Fibroblast of skin of right biceps (primary cell): ENCODE measurements at places on chromosomes 13 and 19.

DNA sequence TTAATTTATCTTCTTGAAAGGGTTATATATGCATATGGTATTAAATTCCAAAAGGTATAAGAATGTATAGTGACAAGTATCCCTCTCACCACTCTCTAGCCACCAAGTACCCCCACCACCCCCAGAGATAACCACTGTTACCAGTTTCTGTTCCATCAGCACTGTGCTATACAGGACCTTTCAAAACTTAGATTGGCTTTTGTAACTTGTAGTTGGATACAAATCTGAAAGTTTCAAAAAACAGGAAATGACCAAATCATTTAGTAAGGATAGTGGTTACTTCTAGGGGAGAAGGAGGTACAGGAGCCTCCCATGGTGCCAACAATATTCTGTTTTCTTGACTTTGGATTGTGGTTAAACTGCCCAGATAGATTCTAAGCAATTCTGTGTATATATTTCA lies 56.7 kb downstream of the AKAP11 start:
- no peak for DNase-seq

GRCh38 chr13:33376212-33376611 lies 90.7 kb upstream of the STARD13 start:
- no peak for DNase-seq

DNA sequence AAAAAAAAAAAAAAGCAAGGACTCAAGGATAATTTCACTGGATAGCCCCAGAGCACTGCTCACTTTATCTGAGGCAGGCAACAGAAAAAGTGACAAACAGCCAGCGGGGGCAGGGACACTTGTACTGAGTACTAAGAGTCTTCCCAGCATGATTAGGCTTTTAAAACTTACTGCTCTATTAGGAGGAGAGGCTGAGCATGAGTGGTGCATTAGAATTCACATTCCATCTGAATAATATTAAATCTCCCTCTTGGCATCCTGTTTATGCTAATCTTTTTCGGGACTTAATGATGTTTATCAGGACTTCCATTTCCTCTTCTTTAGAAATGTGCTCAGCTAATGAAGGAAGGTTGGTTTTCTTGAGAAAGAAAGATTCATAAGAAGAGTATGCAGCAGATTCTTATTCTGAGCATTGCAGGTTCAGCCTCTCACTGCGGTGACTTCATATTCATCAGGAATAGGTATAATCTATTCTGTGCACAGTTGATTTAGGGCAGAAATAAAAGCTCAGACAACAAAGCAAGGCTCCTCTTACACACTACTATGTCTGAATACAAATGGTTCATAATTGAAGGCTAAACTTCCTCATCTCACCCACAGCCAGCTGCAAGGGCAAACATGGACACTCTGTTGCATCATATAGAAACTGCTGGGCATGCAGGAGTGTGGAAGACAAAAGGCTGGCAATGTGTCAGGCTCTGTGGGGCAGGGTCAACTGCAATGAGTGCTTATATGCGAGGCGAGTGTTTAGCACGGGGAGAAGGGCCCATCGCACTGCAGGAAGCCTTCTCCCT lies 107.0 kb downstream of the KL start:
- DNase-seq, result peak; percentile 63

GRCh38 chr19:16463991-16464575 lies 7.7 kb downstream of the EPS15L1 start:
- DNase-seq, result no peak

DNA sequence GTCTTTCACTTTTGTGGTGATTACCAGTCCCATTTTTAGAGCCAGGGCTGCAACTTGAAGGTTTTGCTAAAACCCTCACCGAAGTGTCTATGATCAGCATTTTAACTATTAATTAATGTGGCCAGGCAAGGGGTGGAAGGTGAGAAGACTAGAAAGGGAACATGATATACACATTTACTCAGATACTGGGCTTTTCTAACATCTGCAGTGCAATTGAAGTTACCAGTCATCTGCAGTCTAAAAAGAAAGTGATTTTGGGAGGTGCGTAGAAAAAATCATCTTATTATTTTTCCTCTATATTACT lies 481 bp downstream of the ALOX5AP start:
- no peak for DNase-seq

DNA sequence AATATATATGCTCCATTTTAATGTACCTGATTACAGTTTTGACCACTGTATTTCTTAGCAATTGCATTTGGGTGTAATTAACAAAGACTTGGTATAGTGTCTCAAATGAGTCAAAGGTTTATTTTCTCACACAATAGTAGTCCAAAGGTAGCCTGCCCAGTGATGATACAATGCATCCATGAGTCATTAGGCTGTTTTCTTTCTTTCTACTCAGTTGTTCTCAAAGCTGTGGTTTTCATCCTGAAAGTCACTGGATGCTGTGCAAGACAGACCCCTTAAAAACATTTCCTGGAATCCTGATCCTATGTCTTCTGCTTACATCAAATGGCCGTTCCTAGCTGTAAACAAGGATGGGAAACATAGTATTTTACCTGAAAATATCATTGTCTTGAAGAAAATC lies 651.2 kb upstream of the MIR17HG start:
- peak; percentile 49 for DNase-seq

DNA sequence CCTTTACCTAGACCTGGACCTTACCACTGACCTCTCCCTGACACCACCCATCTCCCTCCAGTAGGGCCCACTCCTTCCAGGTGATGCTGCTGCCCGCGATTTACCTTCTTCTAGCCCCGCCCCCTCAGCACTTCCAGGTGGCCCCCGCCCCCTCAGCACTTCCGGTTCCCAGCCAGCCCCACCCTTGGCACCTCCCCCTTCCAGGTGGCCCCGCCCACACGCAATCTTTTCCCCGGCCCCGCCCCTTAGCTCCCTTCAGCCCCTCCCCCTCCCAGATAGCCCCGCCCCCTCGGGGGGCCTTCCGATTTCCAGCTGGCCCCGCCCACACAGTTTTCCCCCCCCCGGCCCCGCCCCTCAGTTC lies 586 bp downstream of the LIG1 start:
- peak; percentile 65 for DNase-seq

DNA sequence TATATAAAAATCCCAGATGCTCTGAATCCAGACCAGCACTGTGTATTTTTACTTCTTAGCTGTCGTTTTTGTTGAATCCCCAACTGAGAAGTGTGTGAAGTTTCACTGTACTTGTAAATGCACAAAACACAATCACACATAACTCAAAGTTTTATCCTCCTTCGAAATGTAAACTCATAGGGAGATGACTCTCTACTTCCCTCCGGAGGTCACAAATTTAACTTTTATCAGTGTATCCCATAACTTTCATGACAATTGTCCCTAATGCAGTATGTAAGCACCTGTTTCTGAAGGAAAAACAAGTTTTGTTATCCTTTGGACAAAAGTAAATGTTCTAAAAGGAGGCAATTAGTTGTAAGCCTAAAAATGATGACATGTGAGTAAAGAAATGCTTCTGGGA lies 665.0 kb upstream of the SLITRK6 start:
- DNase-seq, result no peak

DNA sequence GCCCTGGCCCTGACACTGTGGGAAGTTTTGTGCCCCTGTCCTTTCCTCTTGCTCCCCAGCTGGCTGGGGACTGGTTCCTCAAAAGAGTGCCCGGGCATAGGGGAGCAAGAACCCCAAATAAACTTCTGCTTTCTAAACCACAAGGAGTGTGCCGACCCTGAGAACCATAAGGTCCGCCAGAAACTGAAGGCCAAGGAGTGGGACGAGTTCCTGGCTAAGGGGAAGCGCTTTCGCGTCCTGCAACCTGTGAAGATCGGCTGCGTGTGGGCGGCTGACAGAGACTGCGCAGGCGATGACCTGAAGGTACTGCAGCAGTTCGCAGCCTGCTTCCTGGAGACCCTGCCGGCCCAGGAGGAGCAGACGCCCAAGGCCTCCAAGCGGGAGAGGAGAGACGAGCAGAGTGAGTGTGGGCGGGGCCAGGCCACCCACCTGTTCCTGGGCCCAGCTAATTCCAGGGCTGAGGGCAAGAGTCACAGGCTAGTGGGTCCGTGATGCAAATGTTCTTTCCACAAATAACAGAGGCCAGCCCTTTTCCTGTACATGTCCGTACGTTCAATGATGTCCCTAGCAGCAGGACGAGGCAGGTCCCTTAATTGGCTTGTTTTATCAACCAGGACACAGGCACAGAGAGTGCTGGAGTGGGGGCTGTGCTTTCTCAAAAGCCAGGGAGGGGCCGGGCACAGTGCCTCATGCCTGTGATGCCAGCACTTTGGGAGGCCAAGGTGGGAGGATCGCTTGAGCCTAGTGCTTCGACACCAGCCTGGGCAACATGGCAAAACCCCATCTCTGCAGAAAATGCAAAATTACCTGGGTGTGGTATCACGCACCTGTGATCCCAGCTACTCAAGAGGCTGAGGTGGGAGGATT lies 25.6 kb downstream of the UBXN6 start:
- DNase-seq, result no peak

DNA sequence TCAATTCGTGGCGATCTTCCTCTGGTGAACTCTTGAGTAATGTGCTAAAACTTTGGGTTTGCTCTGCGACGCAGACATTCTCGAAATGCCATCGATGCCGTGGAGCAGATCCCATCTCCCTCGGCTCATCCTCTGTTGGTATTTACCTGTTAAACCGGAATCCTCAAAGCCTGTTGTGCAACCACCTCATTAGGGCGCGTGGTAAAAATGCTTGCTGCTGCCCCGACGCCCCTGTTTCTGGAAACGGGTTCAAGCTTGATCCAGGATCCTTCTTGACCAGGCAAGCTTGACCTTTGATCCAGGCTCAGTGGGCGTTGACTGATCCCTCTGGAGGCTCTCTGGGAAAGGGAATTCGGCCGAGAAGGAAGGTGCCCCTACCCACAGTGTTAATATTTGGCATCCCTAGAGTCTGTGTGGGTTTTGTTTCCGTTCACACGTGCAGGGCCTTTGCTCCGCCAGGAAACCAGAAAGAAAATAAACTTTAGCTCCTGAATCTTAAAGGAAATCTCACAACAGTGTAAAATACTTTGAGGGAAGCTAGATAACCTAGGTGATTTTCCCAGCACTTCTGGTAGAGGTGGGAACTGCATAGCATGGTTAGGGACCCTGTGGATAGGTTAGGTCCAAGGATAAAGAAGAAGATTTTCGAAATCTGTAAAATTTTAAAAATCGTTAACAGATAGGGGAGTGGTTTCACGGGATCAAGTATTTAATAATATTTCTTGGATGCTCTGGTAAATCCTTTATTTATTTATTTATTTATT lies 1.1 kb downstream of the LSM14A start:
- peak; percentile 70 for DNase-seq

DNA sequence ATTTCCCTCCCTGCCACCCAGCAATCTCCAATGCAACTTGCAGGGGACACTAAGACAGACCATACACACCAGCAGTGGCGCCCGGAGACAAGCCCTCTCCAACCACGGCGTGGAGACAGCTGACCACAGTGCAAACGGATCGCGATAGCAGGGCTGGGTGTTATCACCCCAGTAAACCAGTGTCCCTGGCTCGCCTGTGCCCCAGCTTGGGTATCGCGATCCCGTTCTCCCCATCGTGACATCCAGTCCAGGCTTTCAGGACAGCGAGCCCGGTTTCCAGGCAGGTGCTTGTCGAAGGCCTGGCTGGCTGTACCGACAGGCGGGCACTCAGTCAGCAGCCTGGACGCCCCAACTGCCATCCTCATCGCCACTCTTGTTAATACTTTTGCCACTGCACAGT lies 20.7 kb upstream of the NANOS2 start:
- no peak for DNase-seq

DNA sequence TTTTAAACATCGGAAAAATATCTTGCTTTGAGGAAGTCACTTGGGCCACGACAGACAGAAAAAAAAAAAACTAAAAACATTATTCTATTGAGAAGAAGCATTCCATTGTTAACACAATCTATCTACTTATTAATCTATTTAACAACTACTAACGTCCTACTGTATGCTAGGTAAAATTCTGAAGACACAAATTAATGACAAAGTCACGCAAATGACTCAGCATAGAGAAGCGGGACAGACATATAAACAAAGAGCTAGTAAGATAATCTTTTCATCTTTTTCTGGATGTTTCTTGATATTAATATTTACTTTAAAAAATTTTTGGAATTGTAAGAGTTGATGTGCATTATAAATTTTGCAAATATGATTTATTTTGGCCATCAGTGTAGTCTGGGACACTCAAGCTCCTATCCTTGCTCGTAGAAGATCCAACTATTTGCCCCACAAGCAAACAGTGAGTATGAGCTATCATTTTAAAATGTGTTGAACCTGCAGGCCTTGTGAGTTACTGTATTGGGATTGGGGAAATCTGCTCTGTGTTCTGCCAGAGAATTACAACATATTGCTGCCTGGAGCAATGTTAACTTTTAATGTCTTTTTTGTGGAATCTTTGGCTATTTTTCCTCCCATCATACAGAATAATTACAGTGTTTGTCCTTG lies 109.1 kb downstream of the PCDH9 start:
- DNase-seq, result peak; percentile 20

DNA sequence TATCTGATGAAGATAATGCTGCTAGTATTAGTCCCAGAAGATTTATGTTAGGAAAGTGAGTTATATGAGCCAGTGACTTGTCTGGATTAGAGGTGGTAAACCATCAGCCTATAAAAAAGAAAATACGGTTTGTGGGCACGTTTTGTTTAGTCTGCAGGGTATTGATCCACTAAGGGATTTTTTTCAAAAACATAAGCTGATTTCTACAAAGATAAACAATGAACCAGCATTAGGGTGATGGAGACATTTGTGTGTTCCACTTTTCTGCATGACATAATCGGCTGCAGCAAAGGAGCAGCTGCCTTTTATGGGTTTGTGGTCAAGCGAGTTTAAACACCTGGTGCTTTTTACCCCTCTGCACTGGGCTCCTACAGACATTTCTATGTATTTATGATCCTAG lies 836.4 kb upstream of the GPC6 start:
- no peak for DNase-seq

GRCh38 chr19:18109733-18110608 lies 12.4 kb downstream of the MAST3 start:
- DNase-seq, result no peak

DNA sequence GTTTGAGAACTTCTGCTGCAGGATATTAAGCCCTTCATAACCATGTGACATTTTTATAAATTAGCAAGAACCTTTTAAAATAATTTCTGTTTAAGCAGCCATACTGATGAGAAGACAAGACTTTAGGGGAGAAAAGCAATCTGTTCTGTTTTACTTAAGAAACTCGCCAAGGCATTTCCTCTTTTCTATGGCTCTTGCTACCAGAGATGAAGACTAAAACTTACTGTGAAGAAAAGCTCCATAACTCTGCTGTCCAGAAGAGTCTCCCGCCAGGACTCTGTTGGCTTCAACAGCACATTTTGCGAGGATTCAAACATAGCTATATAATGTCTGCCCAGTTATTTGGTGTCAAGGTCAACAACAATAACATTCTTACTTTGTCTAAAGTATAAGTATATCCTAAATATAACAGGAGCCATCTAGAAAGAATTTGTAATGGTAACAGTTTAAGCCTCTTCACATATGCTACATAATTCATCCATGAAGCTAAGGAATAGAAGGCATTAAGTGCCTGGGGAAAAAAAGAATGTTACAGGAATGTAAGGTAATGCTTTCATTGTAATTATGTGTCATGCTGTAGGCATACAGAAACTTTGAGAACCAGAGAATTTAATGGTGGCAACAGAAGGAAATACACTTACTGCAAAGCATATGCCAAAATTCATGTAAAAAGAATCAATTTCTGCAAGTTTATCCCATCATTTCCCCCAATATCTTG lies 53.2 kb upstream of the EEF1AKMT1 start:
- peak; percentile 69 for DNase-seq
